ENCODE measurements at places on chromosomes 12 and 14. TPM values are rescaled to one million over a fixed set of nuclear protein-coding genes. Genes with fewer than 3 reads are reported as not detected.

The VRTN gene
- not detected for total RNA-seq

The SAMD4A gene
- 31.7 TPM for total RNA-seq

The ABHD12B gene
- not detected for total RNA-seq

The SOAT2 gene
- total RNA-seq = not detected

The C12orf56 gene
- 2.0 TPM for total RNA-seq

The CPNE6 gene
- total RNA-seq = not detected

The KCNA5 gene
- total RNA-seq = not detected

The POP5 gene
- total RNA-seq = 63.1 TPM

The SLC35F4 gene
- total RNA-seq = not detected

The CDCA3 gene
- 3.3 TPM for total RNA-seq

The LIN7A gene
- 19.7 TPM for total RNA-seq

The C12orf54 gene
- not detected for total RNA-seq

The SUSD6 gene
- total RNA-seq = 7.0 TPM

The ACIN1 gene
- total RNA-seq = 84.0 TPM

The ACRBP gene
- 0.29 TPM for total RNA-seq

The TPH2 gene
- not detected for total RNA-seq

The CTSG gene
- not detected for total RNA-seq

The CLEC4A gene
- 2.2 TPM for total RNA-seq

The CRIP1 gene
- 2.5 TPM for total RNA-seq

The AICDA gene
- not detected for total RNA-seq

The SIX6 gene
- total RNA-seq = not detected

The SERPINA4 gene
- total RNA-seq = not detected

The LHX5 gene
- total RNA-seq = not detected

The CLEC14A gene
- 15.9 TPM for total RNA-seq

The AGAP2 gene
- 0.15 TPM for total RNA-seq

The DPPA3 gene
- not detected for total RNA-seq

The KLRD1 gene
- total RNA-seq = 0.66 TPM

The PTPRB gene
- total RNA-seq = 0.73 TPM

The ADAMTS20 gene
- total RNA-seq = not detected

The CLEC1A gene
- not detected for total RNA-seq

The AJUBA gene
- 17.0 TPM for total RNA-seq

The KLRG1 gene
- total RNA-seq = 1.0 TPM

The PMCH gene
- total RNA-seq = not detected
